ENCODE measurements at places on chromosomes 3 and 15.

GRCh38 chr3:13536832-13537231 is 12.1 kb upstream of the FBLN2 start:
- DNase-seq = no peak

GRCh38 chr3:136731274-136731884 is 20.8 kb downstream of the STAG1 start:
- no peak for DNase-seq

- DNase-seq = no peak
These were observed 127.2 kb downstream of the NFKBIZ start for GRCh38 chr3:101976473-101976872.

DNA sequence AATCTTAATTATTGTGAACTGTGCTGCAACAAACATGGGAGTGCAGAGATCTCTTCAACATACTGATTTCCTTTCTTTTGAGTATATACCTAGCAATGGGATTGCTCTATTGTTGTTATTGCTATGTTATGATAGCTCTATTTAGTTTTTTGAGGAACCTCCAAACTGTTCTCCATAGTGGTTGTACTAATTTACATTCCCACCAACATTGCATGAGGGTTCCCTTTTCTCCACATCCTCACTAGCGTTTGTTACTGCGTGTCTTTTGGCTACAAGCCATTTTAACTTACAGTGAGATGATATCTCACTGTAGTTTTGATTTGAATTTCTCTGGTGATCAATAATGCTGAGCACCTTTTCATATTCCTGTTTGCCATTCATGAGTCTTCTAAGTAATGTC is 45.5 kb upstream of the TNFSF10 start:
- no peak for DNase-seq
